ENCODE measurements at places on chromosomes 6 and 20.

GRCh38 chr6:30344191-30344867, 627 bp upstream of the RPP21 start:
- H3K36me3 ChIP-seq, result peaks cover 23% of the 10 kb centered on the region
- no peaks in the 10 kb centered on the region for H3K27me3 ChIP-seq
- H3K4me3 ChIP-seq, result no peak overlapping the region
- H3K4me1 ChIP-seq, result no peaks in the 10 kb centered on the region

- DNase-seq, result no peak
- no peak overlapping the region for H3K4me3 ChIP-seq
- H3K27me3 ChIP-seq, result no peaks in the 10 kb centered on the region
- no peaks in the 10 kb centered on the region for H3K4me1 ChIP-seq
- no peak overlapping the region for H3K27ac ChIP-seq
Observed at GRCh38 chr6:72776456-72776855, 154.6 kb downstream of the KCNQ5 start.

DNA sequence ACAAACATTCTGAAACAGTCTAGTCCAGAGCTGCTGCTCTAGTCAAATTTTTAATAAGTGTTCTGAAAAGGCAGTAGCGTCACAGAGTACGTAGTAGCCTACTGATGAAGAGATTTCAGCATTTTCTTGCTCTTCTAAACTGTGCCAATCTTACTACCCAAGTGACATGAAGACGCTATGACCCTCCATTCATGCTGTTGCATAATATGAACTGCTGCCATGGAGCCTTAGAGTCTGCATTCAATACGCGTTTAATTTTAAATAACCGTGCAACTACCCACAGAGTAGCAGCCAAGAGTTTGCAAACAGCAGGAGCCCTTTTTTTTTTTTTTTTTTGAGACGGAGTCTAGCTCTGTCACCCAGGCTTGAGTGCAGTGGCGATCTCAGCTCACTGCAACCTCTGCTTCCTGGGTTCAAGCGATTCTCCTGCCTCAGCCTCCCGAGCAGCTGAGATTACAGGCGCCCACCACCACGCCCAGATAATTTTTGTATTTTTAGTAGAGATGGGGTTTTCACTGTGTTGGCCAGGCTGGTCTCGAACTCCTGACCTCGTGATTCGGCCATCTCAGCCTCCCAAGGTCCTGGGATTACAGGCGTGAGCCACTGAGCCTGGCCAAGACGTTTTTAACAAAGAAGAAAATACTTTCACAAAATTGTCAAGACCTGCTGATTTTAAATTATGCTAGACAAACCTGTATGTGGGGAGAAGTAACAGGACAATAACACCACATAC, 44.3 kb downstream of the EZR start:
- H3K4me3 ChIP-seq, result no peak overlapping the region
- DNase-seq, result no peak
- H3K4me1 ChIP-seq, result no peaks in the 10 kb centered on the region
- H3K27ac ChIP-seq, result no peak overlapping the region
- H3K27me3 ChIP-seq, result no peaks in the 10 kb centered on the region
- H3K36me3 ChIP-seq, result peaks cover 72% of the 10 kb centered on the region

DNA sequence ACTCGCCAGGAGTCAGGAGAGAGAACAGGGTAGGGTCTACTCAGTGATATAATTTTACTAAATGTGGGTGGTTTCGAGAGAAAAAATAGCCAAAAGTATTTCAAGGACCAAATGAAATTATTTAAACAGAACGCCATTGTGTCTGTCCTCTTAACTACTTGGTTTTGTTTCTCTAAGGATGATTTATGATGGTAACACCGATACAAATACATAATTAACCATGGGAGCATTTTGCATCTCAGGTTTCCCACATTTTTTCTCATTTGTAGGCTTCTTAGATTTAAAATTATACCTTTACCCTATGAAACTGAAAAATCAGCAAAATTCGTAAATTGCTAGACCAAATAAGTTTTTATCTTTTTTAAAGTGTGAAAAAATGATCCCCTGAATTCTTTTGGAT, 188.2 kb downstream of the ZFP64 start:
- H3K27me3 ChIP-seq, result no peaks in the 10 kb centered on the region
- no peaks in the 10 kb centered on the region for H3K36me3 ChIP-seq
- H3K27ac ChIP-seq, result no peak overlapping the region
- DNase-seq, result no peak
- H3K4me3 ChIP-seq, result no peak overlapping the region

DNA sequence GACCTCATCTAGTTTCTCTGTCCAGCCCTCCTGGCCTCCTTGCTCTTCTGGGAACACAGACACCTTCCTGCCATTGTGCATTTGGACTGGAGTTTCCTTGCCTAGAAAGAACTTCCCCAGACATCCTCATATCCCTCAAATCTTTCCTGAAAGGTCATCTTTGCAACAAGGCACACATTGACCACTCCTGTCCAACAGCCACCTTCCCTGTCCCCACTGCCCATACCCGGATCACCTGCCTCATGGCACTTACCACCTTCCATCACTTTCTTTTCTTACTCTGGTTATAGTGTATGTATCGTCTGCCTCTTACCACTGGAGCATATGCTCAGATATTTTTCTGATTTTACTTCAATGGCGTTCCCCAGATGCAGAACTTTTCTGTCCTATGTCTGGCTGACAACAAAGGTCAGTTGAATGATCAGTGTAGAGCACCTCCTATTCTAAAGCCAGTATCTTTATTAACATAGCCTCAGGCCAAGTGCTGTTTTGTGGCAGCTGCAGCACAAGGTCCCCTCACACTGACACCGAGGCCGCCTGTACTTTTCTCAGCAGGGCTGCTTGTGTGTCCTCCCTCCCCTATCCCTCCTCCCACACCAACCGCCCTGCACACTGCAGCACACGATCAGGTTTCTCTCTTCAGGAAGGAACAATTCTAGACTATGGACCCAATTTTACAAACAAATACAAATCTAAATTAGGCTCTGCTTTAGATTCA, 4.1 kb downstream of the HLA-C start:
- H3K4me3 ChIP-seq, result no peak overlapping the region
- H3K36me3 ChIP-seq, result peaks cover 26% of the 10 kb centered on the region
- no peaks in the 10 kb centered on the region for H3K27me3 ChIP-seq
- H3K27ac ChIP-seq, result no peak overlapping the region
- no peaks in the 10 kb centered on the region for H3K4me1 ChIP-seq

All from right atrium auricular region (tissue), 2 donors.